ENCODE measurements at places on chromosomes 6 and 20.

DNA sequence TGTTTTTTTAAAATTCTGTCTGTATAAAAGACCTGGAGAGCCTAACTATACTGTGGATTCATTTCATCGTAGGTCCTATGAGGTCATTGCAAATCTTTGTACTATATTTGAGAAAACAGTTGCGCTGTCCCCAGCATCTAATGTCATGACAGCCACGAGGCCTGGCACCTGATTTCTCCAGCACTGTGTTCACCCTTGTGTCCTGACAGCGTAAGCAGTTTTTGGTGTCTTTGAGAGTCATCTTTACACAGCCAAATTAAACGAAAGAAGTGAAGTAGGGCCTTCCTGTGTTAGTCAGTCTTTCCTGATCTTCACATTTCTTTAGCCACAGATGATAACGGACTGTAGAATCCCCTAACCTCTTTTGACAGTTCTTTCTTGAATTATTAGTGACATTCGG, 70.6 kb upstream of the PHACTR2 start:
- no peak for DNase-seq

GRCh38 chr20:63140514-63141433, 75.2 kb downstream of the YTHDF1 start:
- DNase-seq = no peak

- DNase-seq = no peak
Measured at GRCh38 chr6:153210083-153210482, 79.0 kb upstream of the RGS17 start.

- DNase-seq = no peak
Measured at GRCh38 chr6:18473755-18474154, 86.6 kb downstream of the RNF144B start.

- DNase-seq = no peak
Measured at GRCh38 chr6:90297867-90298381, 1.3 kb upstream of the BACH2 start.

DNA sequence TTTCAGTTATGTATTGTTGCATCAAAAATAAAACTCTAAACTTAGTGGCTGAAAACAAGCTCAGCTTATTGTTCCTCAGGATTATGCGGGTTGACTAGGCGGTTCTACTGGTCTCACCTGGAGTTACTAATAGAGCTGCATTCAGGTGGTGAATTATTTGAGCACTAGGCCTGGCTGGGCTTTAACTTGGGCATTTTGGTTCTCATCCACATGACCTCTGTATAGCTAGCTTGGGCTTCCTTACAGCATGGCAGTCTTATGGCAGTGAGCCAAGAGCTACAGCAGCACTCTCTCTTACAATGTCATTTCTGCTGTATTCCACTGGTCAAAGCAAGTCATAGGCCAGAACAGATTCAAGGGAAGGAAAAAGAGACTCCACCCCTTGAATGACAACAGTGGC, 1.6 kb downstream of the PGBD1 start:
- DNase-seq = no peak

DNA sequence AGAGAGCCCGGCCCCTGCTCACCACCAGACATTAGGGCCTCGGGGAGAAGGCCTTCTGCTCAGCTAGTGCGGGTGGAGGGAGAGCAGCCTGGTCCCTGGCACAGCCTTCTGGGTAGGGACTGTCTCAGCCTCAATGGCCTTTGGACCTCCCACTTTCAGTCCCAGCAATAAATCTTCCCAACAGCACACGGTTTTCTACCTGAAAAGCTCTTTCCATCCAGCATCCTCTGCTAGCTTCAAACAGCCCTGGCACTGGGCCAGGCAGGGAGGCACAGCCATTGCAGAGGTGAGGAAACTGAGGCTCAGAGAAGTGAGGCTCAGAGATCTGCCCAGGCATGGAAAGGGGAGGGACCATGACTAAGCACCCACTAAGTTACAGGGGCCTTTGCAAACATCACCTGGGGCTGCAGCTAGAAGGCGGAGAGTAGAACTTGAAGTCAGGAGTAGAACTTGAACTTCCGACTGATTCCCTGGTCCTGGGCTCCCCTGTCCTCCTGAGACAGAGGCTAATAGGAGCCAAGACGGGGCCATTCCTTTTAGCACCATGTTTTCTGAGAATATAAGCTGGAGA, 43.9 kb upstream of the NOL4L start:
- no peak for DNase-seq

GRCh38 chr6:35096129-35096862, 44.8 kb downstream of the TCP11 start:
- no peak for DNase-seq

GRCh38 chr6:16743664-16744210, 17.5 kb downstream of the ATXN1 start:
- DNase-seq = no peak

- no peak for DNase-seq
Measured at GRCh38 chr6:85168146-85168545, 281.7 kb upstream of the NT5E start.

- DNase-seq = no peak
Measured at GRCh38 chr20:57713505-57713903, 3.7 kb upstream of the PMEPA1 start.

DNA sequence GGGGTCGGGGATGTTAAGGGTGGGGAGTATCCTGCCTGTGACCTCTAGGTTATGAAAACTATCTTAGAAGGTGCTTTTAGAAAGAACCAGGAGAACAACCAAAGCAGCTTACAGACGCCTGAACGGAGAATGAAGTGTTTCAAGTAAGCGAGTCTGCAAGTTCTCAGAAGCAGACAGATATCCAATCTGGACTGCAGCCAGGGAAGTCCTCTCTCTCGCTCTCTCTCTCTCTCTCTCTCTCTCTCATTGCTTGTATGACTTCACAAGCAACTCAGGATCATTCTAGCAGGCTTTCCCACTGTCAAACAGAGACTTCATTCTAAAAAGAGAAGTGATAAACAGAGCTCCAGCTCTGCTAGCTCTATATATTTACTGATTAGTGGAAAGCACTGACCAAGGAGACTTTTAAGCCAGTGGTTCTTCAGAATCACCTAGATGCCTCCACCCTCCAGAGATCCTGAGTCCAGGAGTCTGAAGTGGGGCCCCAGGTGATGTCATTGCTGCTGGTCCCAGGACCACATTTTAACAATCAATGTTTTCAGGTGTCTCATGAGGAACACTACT, 6.0 kb downstream of the TCF21 start:
- DNase-seq = no peak

GRCh38 chr6:156618600-156619205, 158.5 kb upstream of the ARID1B start:
- peak; percentile 77 for DNase-seq

DNA sequence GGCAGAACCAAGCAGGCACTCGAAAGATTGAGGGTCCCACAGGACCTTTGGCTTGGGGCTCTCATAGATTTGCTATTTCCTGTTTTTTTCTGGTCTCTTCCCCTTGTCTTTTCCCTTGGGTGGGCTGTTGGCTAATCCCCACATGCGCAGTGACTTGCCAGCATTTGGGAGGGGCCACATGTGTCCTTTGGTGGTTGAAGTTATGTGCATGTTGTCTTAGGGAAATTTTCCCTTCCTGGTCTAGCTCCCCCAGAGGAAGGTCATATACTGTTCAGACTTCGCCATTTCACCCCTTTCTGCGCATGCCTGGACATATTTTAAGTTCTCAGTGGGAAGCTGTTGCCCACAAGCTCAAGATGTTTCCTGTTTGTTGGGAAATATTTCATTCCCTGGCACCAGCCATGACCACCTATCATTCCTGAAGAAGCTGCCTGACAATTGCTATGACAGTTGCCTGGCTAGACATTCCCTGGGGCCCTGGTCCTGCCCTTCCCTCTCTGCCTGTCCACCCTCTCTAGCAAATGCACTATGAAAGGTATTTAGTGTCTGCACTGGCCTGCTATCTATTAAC, 156.2 kb upstream of the THBS2 start:
- DNase-seq = no peak

GRCh38 chr6:114712129-114712662, 369.4 kb upstream of the HS3ST5 start:
- no peak for DNase-seq

GRCh38 chr20:9072861-9073500, 4.1 kb downstream of the PLCB4 start:
- no peak for DNase-seq

- no peak for DNase-seq
Measured at GRCh38 chr6:168353041-168353440, 33.5 kb upstream of the DACT2 start.

- DNase-seq = no peak
Measured at GRCh38 chr20:23923891-23924435, 44.4 kb upstream of the CST5 start.

- no peak for DNase-seq
Measured at GRCh38 chr20:25053255-25054031, 4.5 kb downstream of the ACSS1 start.

DNA sequence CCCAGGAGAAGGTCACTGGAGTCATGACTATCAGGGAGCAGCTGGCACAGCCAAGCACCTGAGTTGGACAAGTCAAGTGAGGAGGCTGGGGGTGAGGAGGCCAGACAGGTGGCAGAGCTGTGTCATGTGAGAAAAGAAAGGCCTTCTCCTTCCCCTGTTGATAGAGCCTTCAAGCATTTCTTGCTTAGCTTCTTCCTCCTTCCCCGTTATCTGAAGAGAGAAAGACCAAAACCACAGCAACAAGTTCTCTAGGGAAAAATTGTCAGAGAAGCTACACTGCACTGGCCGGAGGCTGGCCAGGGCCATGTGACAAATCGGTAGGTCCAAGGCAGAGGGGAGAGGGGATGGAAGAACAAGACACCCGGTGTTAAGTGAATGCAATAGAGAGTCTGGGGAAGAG, 202.1 kb upstream of the PRDM1 start:
- no peak for DNase-seq

DNA sequence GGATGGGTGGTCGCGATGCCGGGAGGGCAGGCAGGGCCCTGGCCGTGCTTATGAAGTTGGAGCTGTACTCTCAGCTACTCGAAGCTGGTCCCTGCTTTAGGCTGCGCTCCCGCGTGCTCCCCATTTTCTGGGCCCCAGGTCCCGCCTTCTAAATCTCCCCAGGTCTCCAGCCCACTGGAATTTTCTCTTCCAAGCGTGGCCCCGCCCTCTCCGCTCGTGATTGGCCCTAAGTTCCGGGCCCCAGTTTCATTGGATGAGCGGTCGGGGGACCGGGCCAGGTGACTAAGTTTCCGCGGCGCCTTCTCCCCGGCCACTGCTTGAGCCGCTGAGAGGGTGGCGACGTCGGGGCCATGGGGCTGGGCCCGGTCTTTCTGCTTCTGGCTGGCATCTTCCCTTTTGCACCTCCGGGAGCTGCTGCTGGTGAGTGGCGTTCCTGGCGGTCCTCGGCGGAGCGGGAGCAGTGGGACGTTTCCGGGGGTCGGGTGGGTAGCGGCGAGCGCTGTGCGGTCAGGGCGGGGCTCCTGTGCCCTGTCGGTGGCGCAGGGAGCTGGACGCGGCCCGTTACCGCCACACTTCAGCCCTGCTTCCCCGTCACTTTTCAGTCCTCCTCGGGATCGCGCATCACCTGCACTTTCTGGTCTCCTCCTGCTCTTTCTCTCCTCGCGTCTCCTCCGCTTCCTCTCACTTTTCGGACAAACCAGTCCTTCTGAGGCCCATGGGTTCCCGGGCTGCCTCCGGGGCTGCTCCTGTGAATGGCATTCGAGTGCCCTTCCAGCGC, at the start of gene MICA:
Gene MICA (plus strand): TSS at position 313 of the 778 bp plus-strand sequence. CDS start 38 bp downstream, at position 351.
- no peak for DNase-seq

GRCh38 chr6:158863646-158864045, 44.5 kb upstream of the EZR start:
- no peak for DNase-seq

DNA sequence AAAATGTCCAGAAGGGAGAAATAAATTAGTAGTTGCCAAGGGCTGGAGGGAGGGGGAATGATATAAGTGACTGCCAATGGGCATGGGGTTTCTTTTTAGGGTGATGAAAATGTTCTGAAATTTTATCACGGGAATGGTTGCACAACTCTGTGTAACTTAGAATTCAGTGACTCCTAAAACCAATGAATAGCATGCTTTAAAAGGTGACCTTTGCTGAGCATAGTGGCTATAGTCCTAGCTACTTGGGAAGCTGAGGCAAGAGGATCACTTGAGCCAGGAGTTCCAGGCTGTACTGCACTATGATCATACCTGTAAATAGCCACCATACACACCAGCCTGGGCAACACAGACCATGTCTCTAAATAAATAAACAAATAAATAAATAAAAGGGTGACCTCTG, 109.0 kb downstream of the ATG5 start:
- no peak for DNase-seq

DNA sequence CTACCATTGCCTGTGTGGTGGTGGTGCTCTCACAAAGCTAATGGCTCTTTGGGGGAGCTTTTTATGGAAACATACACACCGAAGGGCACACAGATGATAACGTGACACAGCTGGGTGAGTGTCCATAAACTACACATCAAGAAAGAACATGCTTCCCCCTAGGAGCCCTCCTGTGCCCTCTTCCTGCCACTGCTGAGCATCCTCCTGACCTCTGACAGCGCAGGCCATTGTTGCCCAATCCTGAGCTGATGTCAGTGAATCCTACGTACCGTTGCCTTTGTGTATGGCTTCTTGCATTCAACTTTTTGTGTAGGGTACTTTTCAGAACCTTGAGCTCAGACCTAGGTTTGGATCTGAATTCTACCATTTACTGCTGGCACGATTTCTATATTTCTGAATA, 65.8 kb upstream of the SLC22A1 start:
- no peak for DNase-seq

Measured in NCI-H510A (cell line).